Stimulated activated CD8-positive, alpha-beta memory T cell treated with anti-CD3 and anti-CD28 coated beads, Interleukin-7, amount 100 ng/mL, for 48 hours (primary cell): ENCODE measurements at places on chromosomes 4 and X.
A peak's percentile ranks its signal among the peaks of the same experiment; 100 is the strongest.

GRCh38 chrX:13666836-13667235 is 13.9 kb downstream of the TCEANC start:
- no peak for DNase-seq

DNA sequence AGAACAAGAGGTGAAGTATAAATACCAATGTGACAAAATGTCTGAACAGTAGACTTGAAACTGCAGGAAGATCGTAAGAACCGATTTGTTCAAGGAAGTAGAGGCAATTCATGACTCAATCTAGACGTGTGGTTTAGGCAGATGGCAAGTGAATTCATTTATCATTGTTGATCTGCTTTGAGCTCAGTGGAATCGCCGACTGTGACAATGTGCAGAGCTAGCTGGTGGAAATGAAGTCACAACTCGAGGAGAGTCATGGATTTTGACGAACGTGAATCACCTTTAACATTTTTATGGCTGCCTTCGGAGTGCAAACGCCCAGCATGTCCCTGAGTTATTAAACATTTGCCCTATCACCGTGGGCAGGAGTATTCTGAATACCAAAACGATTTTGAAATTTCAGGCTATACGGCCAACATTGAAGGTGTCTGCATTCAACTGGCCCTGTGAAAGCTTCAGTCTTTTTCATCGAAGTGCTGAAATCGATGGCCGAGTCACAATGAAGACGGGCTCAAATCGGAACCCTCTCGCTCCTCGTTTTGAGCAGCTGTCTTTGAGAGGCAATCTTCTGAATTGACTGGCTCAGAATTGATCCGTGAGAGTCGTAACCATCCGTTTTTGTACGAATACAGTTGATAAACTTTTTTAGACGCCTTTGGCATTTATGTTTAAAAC is 689 bp upstream of the OGT start:
- DNase-seq = peak; percentile 48

GRCh38 chrX:19660604-19661255 is 145.4 kb upstream of the MAP3K15 start:
- no peak for DNase-seq

- DNase-seq = no peak
These were observed 44.8 kb upstream of the CDKN2AIP start for GRCh38 chr4:183399616-183400015.

DNA sequence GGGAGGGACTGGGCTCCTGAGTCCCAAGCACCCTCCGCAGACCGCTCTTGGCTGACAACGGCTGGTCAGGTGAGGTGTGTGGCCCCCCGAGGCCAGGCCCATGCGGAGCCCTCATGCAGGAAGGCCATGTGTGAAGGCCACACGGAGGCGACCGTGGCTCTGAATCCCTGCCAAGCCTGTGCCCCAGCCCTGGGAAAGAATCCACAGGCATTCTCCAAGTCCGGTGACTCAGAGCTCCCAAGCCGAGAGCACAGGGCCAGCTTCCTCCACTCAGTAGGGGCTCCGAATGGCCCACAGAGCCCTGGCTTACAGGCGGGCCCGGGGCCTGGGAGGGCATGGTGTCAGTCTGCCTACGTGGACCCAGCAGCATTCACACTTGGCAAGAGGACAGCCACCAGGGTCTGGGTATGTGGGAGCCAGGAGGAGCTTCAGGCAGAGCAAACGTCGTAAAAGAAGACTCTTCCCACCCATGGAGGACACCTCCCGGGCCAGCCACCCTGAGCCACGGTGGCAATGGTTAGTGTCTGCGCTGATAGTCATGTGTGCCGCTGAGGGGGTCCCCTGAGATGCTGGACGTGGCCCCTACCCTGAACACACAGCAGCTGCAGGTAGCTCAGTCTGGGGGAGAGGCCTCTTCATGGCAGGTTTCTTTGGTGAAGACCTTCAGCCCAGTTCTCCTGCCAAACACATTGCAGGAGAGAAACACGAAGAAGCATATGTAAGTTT is 105.7 kb downstream of the PSAPL1 start:
- DNase-seq = no peak

- no peak for DNase-seq
These were observed 156.5 kb upstream of the ETNPPL start for GRCh38 chr4:108919226-108919893.

DNA sequence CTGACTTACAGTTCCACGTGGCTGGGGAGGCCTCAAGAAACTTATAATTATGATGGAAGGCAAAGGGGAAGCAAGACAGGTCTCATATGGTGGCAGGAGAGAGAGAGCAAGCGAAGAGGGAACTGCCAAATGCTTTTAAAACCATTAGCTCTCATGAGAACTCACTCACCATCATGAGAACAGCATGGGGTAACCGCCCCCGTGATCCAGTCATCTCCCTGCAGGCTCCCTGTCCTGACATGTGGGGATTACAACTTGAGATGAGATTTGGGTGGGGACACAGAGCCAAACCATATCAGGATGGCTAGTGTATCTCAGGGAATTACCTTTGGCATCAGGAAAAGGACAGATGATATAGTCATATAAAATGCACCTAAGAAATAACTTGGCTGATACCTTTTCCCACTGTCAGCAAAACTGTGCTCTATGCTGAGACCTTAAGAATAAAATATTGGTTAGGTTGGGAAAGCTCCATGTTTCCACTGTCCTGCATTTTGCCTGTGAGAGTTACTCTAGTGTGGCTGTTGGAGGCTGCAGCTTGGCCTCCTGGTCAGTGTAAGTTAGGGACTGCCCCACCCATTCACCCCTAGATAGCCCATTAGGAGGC is 110.3 kb downstream of the UCHL1 start:
- no peak for DNase-seq

GRCh38 chr4:81594490-81595159 is 122.9 kb upstream of the RASGEF1B start:
- no peak for DNase-seq

DNA sequence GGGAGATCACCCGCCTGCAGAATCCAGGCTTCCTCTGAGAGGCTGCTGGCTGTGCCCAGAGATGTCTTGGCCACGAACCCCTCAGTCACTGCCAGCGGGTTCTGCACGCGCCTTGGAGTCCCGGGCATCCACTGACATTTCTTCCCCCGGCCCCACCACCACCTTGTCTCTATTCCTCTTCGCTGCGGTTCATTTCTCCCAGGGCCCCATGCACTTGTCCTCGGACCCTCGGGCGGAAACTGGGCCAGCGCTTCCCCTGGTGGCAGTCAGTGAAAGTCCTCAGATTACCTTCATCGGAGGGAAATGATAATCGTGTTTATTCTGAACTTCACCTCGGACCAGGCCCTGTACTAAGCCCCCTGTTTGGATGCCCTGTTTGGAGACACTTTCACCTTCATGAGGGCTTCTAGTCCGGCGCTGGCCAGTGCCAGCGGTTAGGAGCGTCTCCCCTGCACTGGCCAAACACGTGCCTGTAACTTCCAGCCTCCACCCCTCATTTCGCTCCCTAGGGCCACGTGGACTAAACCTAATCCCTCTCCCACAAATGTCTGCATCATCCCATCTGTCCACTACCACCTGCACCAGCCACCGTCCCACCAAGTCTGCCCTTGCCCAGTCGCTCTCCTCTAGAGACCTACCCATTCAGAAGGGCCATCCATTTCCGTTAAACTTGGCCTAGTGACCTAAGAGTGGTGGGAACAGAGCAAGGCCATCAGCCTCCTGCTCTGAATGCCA is 82.0 kb downstream of the DCTD start:
- DNase-seq = no peak

DNA sequence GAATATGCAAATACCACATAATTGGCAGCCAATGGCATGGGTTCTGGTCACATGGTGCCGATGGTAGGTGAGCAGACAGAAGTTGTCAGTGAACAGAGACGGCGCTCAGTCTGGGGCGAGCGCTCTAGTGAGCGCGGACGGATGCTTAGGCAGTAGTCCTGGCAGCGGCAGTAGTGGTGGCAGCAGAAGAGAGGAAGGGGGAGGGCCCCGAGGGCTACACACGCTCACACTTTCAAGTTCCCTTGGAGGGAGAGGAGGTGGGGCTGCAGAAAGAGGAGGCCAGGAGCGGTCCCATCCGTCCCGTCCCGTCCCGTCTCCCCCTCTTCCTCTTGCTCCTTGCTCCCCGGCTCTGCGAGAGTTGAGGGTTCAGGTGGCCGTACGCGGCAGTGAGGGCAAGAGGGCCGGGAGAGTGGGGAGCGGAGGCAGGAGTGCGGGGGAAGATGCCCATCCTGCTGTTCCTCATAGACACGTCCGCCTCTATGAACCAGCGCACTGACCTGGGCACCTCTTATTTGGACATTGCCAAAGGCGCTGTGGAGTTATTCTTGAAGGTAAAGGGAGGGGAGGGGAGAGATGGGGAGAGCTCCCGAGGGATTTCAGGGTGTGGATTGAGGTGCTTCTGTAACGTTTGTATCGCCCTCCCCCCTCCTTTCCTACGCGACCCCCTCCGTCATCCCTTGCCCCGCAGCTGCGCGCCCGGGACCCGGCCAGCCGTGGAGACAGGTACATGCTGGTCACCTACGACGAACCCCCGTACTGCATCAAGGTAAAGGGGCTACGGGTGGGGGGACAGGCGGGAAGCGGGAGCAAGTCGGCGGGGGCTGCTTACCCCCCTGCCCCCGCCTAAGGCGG is at the start of gene INTS6L:
INTS6L (plus strand) TSS at position 108 of the 852 bp plus-strand sequence; CDS start at position 441, 333 bp downstream.
- DNase-seq = peak; percentile 76

- DNase-seq = no peak
These were observed 2.9 kb downstream of the ARAF start for GRCh38 chrX:47563801-47564315.

DNA sequence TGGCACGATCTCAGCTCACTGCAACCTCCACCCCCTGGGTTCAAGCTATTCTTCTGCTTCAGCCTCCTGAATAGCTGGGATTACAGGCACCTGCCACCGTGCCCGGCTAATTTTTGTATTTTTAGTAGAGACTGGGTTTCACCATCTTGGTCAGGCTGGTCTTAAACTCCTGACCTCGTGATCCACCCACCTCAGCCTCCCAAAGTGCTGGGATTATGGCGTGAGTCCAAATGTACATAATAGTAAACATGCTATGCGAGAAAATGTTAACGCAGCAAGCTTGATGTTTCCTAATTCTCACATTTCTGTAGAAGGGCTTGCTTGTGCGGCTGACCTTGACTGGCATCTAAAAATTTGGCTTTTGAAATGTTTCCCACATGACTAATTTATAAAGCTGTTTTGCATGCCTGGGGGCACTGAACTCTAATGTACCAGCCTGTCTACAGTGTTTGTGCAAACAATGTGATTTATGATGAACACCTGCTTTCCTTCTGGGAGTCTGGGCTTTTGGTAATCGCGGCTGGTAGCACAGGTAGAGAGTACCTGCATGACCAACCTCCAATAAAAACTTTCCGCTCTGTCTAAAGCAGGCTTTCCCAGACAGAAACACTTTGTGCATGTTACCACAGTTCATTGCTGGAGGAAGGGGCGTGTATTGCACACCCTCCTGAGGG is 216.8 kb downstream of the IL15 start:
- no peak for DNase-seq

DNA sequence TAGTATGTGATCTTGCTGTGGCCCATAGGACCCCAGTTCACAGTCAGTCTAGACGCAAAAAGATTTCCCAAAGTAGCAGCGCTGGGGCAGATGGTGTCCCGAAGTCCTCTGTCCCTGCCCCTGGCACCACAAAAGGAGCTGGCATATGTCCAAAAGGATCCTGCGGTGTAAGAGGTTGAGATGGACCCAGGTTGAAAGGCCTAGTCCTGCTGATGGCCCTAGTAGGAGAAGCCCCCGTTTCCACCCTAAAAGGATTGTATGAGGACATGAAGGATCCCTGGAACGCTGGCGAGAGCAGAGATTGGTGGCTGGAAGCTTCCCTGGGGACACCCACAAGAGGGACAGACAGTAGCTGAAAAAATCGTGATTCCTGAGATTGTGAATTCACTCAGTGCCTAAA is 58.0 kb upstream of the DCAF8L1 start:
- no peak for DNase-seq

GRCh38 chr4:109029987-109030386 is 267.1 kb upstream of the ETNPPL start:
- DNase-seq = no peak

DNA sequence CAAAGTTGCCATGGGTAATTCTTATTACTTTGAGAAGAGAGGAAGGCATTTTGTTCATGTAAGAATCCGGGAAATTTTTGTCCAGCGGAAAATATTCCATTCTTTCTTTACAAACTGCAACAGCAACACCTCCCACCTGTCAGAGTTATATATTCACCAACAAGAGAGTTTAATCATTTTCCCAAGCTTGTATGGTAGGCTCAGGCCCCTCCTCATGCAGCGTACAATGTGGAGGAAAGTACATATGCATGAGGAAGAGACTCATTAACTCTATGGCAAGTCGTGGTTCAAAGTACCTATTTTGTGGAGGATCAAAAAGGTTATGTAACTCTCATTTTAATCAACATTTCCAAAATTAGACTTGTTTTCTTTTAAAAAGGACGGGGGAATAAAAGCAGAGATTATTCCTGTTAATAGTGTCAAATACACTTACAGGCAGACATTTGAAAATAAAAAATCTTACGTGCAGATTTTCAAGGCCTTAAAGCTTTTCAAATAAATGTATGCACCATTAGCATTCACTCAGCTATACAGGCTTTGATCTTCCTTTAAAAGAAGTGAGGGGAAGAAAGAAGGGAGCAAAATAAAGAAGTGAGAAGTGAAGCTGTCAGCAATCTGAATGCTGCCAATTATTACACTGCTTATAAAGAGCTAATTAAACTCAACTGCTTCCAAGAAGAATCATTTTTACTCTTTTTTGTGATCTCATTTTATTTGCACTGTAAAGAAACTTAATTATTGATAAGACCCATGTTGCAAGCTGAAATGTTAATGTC is 204.8 kb downstream of the FAT4 start:
- DNase-seq = no peak

GRCh38 chrX:49949961-49950360 is 27.6 kb downstream of the CLCN5 start:
- DNase-seq = no peak

DNA sequence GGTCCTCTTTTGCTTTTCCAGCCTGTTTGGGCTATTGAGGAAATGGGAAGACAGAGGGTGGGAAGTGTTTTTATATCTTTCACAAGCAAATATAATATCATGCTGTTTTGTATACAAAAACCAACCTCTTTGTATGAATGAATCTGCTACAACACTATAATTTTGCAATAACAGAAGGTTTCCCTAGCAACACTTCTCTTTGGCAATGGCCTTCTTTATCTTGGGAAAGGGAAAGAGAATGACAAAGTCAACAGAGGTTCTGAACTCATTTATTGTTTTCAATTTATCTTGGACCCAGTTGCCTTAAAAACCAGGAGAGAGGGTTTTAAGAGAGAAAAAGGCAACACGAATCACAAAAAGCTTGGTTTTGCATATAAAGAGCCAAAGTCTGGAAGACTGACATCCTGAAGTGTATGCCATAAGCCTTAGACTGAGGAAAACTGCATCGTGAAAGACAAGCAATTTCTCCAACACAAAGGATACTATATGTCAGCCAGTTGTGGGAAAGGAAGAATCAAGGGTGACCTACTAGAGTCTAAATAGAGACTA is 121.8 kb upstream of the FAM241A start:
- DNase-seq = no peak

DNA sequence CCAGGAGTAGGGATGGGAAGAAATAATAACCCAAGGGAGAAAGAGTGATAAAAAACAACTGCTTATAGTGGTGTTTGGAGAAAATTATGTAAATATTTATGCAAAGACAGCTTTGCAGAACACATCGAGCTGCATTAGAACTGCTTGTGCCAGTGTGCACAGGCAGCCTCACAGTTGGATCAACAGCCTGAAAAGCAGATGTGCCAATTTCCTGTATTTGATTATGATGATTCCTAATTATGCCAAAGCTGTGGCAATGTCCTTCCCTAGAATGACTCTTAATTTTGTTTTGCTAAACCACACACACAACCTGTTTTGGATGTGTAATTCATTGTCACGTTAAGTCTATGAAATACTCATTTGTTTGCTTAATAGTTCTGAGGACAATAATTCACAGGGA is 30.6 kb upstream of the ANTXR2 start:
- no peak for DNase-seq
